ENCODE measurements at places on chromosomes 12 and 14. TPM values are rescaled to one million over a fixed set of nuclear protein-coding genes. Genes with fewer than 3 reads are reported as not detected.

ADSS1 gene
- total RNA-seq, result 1.5 TPM

VIPAS39 gene
- total RNA-seq, result 22.5 TPM

STYK1 gene
- not detected for total RNA-seq

TAS2R10 gene
- 0.76 TPM for total RNA-seq

TCL1A gene
- not detected for total RNA-seq

- no peaks in the 10 kb centered on the region for H3K27me3 ChIP-seq
- DNase-seq, result no peak
- H3K36me3 ChIP-seq, result no peaks in the 10 kb centered on the region
- H3K4me1 ChIP-seq, result no peaks in the 10 kb centered on the region
Measured at GRCh38 chr12:43893670-43894069, 57.8 kb downstream of the TMEM117 start.

GRCh38 chr12:102480406-102480805 is at the start of gene IGF1:
Gene IGF1, minus strand, starts transcription at chr12:102480563. Its CDS starts 182 bp downstream, at chr12:102480381.
- DNase-seq, result no peak
- no peaks in the 10 kb centered on the region for H3K27me3 ChIP-seq
- peaks cover 9% of the 10 kb centered on the region for H3K4me1 ChIP-seq
- H3K27ac ChIP-seq, result no peak within 1 kb of the TSS
- H3K36me3 ChIP-seq, result no peaks in the 10 kb centered on the region
- no peak within 1 kb of the TSS for H3K4me3 ChIP-seq

DNA sequence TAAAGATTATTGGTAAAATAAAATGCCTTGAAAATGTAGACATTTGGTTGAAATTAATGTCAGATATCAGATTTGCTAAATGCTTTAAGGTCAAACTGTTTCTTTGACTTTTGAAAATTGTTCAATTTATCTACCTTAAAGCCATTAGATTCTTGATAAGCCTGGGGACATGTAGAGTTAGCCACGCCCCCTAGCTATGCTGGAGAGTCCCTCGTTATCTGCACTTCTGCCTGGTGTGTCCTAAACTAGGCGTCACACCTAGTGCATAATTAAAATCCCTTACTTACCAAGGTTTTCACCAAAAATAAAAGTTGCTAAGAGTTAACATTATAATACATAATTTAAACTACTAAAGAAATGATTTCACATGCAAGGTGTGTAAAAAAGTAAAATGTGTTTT is 79.5 kb downstream of the EGLN3 start:
- no peaks in the 10 kb centered on the region for H3K4me1 ChIP-seq
- no peak overlapping the region for H3K4me3 ChIP-seq
- no peaks in the 10 kb centered on the region for H3K36me3 ChIP-seq
- H3K27me3 ChIP-seq, result no peaks in the 10 kb centered on the region

DNA sequence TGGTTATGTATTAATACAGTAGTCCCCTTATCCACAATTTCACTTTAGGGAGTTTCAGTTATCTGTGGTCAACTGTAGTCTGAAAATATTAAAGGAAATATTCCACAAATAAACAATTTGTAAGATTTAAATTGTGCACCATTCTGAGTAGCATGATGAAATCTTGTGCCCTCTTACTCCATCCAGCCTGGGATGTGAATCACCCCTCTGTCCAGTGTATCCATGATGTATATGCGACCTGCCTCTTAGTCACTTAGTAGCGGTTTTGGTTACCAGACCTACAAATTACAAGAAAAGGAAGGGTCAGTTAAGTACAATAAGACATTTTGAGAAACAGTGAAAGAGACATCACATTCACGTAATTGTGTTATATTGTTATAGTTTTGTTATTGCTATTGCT is 39.9 kb upstream of the MDGA2 start:
- no peaks in the 10 kb centered on the region for H3K4me1 ChIP-seq
- no peak overlapping the region for H3K4me3 ChIP-seq
- no peak for DNase-seq
- no peak overlapping the region for H3K27ac ChIP-seq
- H3K36me3 ChIP-seq, result no peaks in the 10 kb centered on the region

DNA sequence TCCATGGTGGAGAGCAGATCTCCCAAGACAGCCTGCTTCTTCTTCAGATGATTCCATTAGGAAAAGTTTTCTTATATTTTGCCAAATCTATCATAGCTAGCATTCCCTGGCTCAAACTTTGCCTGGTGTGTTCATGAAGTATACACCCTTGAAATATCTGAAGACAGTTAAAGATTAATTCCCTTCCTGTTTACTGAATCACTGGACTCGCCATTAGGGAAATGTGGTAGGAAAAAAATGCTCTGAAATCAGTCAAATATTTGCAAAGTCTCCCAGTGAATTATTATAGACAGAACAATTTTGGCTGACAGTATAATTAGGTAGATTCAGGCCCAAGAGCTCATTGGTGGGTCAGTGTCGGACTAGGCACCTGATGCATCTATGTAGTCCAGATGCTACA is 86.5 kb downstream of the PDZRN4 start:
- no peak overlapping the region for H3K27ac ChIP-seq
- DNase-seq, result no peak
- H3K4me1 ChIP-seq, result no peaks in the 10 kb centered on the region
- no peaks in the 10 kb centered on the region for H3K36me3 ChIP-seq
- H3K4me3 ChIP-seq, result no peak overlapping the region

- no peaks in the 10 kb centered on the region for H3K4me1 ChIP-seq
- DNase-seq, result no peak
- H3K36me3 ChIP-seq, result no peaks in the 10 kb centered on the region
- no peaks in the 10 kb centered on the region for H3K27me3 ChIP-seq
Measured at GRCh38 chr12:75578546-75578945, 67.1 kb upstream of the KRR1 start.

- H3K27me3 ChIP-seq, result no peaks in the 10 kb centered on the region
- H3K4me1 ChIP-seq, result no peaks in the 10 kb centered on the region
- no peak overlapping the region for H3K27ac ChIP-seq
Measured at GRCh38 chr12:131383291-131383690, 327.6 kb upstream of the SFSWAP start.

GRCh38 chr14:60735416-60735815 is 855 bp downstream of the MNAT1 start:
- peak overlapping the region; percentile 92 for H3K4me3 ChIP-seq
- H3K27me3 ChIP-seq, result no peaks in the 10 kb centered on the region
- no peak for DNase-seq
- H3K27ac ChIP-seq, result peak overlapping the region; percentile 39

- H3K4me1 ChIP-seq, result no peaks in the 10 kb centered on the region
- H3K27me3 ChIP-seq, result no peaks in the 10 kb centered on the region
- no peak for DNase-seq
Measured at GRCh38 chr12:5171701-5172100, 128.0 kb downstream of the KCNA5 start.

DNA sequence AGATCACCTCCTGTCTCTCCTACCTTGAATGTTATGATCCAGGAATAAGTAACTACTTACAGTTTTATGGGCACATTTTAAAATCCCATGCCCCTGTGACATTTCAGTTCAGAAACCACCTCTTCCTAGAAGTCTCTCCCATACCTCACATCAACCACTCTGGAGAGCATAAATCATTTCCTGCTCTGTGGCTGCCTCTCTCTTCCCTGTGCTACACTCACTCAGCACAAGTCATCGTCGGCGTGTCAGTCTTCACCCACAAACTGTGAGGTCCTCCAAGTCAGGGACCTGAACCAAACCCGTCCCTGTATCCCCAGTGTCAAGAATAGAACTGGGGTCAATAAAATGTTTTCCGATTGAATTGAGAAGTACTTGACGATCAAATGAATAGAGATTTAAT is 863.3 kb downstream of the BCL11B start:
- peaks cover 9% of the 10 kb centered on the region for H3K4me1 ChIP-seq
- no peak overlapping the region for H3K4me3 ChIP-seq
- no peaks in the 10 kb centered on the region for H3K27me3 ChIP-seq

DNA sequence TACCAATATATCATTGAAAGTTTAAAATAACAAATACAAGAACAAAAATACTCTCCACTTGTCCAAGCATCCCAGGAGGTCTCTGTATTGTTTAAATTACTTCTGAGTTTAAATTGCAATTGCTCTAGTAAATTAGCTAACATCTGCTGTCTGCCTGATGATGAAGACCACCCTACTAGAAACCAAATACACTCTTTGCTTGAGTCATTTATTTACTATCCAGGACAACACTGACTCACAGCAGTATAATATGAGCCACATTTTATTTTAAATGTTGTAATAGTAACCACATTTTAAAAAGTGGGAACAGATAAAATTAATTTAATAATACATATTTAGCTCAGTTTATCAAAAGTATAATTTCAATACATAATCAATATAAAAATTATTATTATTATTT is 62.9 kb upstream of the EEA1 start:
- H3K4me1 ChIP-seq, result peaks cover 7% of the 10 kb centered on the region
- no peaks in the 10 kb centered on the region for H3K27me3 ChIP-seq
- no peak for DNase-seq
- H3K4me3 ChIP-seq, result no peak overlapping the region
- no peak overlapping the region for H3K27ac ChIP-seq

GRCh38 chr12:121543786-121544185 is 37.0 kb downstream of the KDM2B start:
- H3K36me3 ChIP-seq, result peaks cover 17% of the 10 kb centered on the region
- no peaks in the 10 kb centered on the region for H3K27me3 ChIP-seq
- no peak overlapping the region for H3K4me3 ChIP-seq
- DNase-seq, result no peak
- peaks cover 4% of the 10 kb centered on the region for H3K4me1 ChIP-seq

GRCh38 chr14:92684801-92685560 is 63.4 kb downstream of the LGMN start:
- no peak for DNase-seq
- no peaks in the 10 kb centered on the region for H3K27me3 ChIP-seq
- H3K27ac ChIP-seq, result no peak overlapping the region
- H3K4me3 ChIP-seq, result no peak overlapping the region
- H3K4me1 ChIP-seq, result peaks cover 12% of the 10 kb centered on the region
- peaks cover 26% of the 10 kb centered on the region for H3K36me3 ChIP-seq

GRCh38 chr14:54446161-54446693 is 5.1 kb upstream of the CNIH1 start:
- no peak overlapping the region for H3K4me3 ChIP-seq
- DNase-seq, result no peak
- H3K27ac ChIP-seq, result no peak overlapping the region
- H3K36me3 ChIP-seq, result no peaks in the 10 kb centered on the region
- H3K27me3 ChIP-seq, result no peaks in the 10 kb centered on the region

DNA sequence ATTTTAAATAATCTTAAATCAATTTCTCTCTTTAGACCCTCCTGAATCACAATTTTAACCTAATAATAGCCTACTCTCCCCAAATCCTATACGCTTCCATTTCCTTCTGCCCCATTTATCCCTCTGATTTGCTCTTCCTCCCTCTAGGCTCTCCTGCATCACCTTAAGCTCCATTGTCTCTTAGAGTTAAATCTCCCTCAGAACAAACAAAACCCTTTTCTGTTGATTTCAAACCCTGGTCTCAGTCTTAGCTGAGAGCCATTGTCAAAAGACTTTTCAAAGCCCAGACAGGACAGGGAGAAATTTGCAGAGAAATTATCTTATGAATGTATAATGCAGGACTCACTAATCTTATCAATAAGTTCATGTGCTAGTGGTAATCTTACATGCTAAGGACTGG is 106.1 kb downstream of the C12orf75 start:
- no peak for DNase-seq
- H3K4me3 ChIP-seq, result no peak overlapping the region
- H3K4me1 ChIP-seq, result no peaks in the 10 kb centered on the region
- no peak overlapping the region for H3K27ac ChIP-seq

- no peak overlapping the region for H3K27ac ChIP-seq
- DNase-seq, result no peak
- no peaks in the 10 kb centered on the region for H3K4me1 ChIP-seq
- no peaks in the 10 kb centered on the region for H3K27me3 ChIP-seq
- H3K4me3 ChIP-seq, result no peak overlapping the region
Measured at GRCh38 chr12:50326590-50327284, 43.4 kb upstream of the LIMA1 start.

- no peak overlapping the region for H3K27ac ChIP-seq
- no peaks in the 10 kb centered on the region for H3K27me3 ChIP-seq
- no peak overlapping the region for H3K4me3 ChIP-seq
- DNase-seq, result no peak
Measured at GRCh38 chr14:58249611-58250010, 5.0 kb downstream of the PSMA3 start.

DNA sequence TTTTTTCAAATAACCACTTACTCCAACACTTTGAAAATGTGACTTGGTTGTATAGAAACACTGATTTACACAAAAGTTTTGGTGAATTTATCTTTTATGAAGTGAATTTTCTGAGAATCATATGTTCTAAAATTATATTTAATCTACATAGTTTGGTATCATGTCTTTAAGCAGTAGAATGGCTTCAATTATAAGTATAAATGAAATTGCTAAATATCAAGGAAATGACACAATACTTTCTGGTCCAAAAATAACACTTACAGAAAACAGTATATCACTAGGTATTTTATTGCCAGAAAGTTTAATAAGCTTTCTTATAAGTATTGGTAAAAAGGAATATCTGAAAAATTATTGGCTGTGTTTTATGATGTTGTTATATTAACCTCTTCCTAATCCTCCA is 90.9 kb downstream of the SRGAP1 start:
- H3K27me3 ChIP-seq, result no peaks in the 10 kb centered on the region
- H3K36me3 ChIP-seq, result no peaks in the 10 kb centered on the region
- no peak overlapping the region for H3K4me3 ChIP-seq
- no peaks in the 10 kb centered on the region for H3K4me1 ChIP-seq
- H3K27ac ChIP-seq, result no peak overlapping the region
- no peak for DNase-seq

GRCh38 chr14:102417001-102417431 is 54.3 kb downstream of the TECPR2 start:
- DNase-seq, result no peak
- H3K4me1 ChIP-seq, result no peaks in the 10 kb centered on the region
- H3K36me3 ChIP-seq, result peaks cover 9% of the 10 kb centered on the region

GRCh38 chr14:87233266-87233665 is 759.7 kb downstream of the GALC start:
- H3K4me1 ChIP-seq, result no peaks in the 10 kb centered on the region
- no peaks in the 10 kb centered on the region for H3K36me3 ChIP-seq
- DNase-seq, result no peak
- no peak overlapping the region for H3K4me3 ChIP-seq
- H3K27ac ChIP-seq, result no peak overlapping the region

DNA sequence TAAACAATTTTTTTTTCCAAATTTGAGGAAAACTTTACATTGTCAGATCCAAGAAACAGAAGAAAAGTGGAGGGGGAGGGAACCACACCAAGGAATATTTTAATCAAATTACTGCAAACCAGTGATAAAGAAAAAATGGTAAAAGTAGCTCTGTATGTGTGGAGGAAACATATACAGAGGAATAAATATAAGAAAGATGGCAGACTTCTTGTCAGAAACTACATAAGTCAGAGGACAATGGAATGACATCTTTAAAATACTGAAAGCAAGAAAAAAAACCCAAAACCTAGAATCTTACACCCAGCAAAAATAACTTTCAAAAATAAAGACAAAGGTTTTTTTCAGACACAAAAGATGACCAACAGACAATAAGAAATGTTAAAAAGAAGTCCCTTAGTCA is 10.2 kb upstream of the LLPH start:
- no peak overlapping the region for H3K27ac ChIP-seq
- no peaks in the 10 kb centered on the region for H3K27me3 ChIP-seq
- H3K36me3 ChIP-seq, result peaks cover 40% of the 10 kb centered on the region

Measured in CD4-positive, alpha-beta memory T cell (primary cell).